Cortex of kidney (tissue), 1 donor: ENCODE measurements at places on chromosomes 6 and 20.

DNA sequence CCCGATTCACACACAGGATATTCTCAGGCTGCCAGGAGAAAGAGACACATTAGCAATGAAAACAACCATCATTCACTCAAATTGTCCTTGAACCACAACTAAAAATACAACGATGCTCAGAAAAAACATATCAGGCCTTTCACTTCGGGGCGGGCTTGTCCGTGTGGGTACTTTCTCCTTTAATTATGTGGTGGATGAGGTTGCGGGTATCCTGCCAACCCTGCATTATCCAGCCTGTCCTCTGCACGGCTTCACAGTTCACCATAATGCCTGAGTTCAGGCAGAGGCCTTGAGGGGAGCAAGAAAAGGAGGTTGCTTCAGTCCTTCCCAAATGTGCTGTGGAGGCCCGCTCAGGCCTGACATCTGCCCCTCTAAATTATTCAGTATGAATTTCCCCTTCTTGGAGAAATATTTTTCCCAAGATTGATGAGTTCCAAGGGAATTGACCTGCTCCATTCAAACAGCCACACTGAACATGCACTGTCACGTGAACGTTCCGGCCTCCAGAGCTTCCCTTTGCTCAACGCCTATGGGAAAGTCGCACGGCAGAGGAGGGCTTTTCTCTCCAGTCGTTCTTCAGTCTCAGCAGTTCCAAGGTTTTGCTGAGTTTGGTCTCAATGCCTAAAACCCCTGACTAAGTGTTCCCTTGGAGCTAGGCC is 70.3 kb downstream of the MYLK4 start:
- no peak for DNase-seq

- DNase-seq, result no peak
Observed at GRCh38 chr6:10395171-10395703, 19.6 kb downstream of the TFAP2A start.

- DNase-seq, result no peak
Observed at GRCh38 chr20:45307076-45307640, 518 bp downstream of the RBPJL start.

GRCh38 chr6:135496800-135497411 is 634 bp downstream of the AHI1 start:
- DNase-seq, result no peak

GRCh38 chr6:105077596-105078385 is 102.0 kb downstream of the POPDC3 start:
- no peak for DNase-seq

DNA sequence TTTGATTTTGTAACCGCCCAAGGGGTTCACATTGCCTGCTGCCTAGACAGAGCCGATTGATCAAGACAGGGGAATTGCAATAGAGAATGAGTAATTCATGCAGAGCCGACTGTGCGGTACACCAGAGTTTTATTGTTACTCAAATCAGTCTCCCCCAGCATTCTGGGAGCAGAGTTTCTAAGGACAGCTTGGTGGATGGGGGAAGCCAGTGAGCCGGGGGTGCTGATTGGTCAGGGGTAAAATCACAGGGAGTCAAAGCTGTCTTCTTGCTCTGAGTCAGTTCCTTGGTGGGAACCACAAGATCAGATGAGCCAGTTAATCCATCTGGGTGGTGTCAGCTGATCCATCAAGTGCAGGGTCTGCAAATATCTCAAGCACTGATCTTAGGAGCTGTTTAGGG is 60.0 kb upstream of the EZR start:
- DNase-seq, result no peak
